Activated T-cell treated with anti-CD3 and anti-CD28 coated beads, Interleukin-2, amount 50 U/mL, for 72 hours (primary cell): ENCODE measurements at places on chromosomes 6 and 20. TPM values are rescaled to one million over a fixed set of nuclear protein-coding genes. Genes with fewer than 3 reads are reported as not detected.

DNA sequence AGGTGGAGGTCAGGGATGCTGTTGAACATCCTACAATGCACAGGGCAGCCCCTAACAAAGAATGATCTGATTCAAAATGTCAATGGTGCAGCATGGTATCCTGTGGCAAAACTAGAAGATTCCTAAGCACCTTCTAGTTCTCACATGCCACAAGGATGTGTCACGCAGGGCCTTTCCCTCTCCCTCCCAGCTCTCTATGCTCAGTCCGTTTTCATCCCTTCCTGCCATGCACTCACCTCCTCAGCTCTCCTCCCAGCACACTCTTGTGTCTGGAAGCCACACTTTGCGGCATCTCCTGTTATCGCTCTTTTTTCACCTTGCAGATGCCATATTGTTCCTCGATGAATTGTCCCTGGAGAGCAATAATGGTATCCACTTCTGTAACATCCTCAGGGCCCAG lies 263.4 kb downstream of the CDC5L start:
- H3K36me3 ChIP-seq = peaks cover 6% of the 10 kb centered on the region
- no peak for DNase-seq
- peaks cover 16% of the 10 kb centered on the region for H3K4me1 ChIP-seq
- H3K27ac ChIP-seq = no peak overlapping the region
- H3K4me3 ChIP-seq = no peak overlapping the region

- H3K4me1 ChIP-seq = no peaks in the 10 kb centered on the region
- H3K27ac ChIP-seq = no peak overlapping the region
- no peak for DNase-seq
- H3K27me3 ChIP-seq = peaks cover 19% of the 10 kb centered on the region
- no peaks in the 10 kb centered on the region for H3K36me3 ChIP-seq
- H3K4me3 ChIP-seq = no peak overlapping the region
Observed at GRCh38 chr6:133939778-133940667, 13.0 kb upstream of the TBPL1 start.

- peaks cover 27% of the 10 kb centered on the region for H3K4me1 ChIP-seq
- DNase-seq = peak; percentile 79
- H3K27me3 ChIP-seq = no peaks in the 10 kb centered on the region
- peak overlapping the region; percentile 61 for H3K4me3 ChIP-seq
Observed at GRCh38 chr6:127420556-127420955, 38.6 kb downstream of the KIAA0408 start.

DNA sequence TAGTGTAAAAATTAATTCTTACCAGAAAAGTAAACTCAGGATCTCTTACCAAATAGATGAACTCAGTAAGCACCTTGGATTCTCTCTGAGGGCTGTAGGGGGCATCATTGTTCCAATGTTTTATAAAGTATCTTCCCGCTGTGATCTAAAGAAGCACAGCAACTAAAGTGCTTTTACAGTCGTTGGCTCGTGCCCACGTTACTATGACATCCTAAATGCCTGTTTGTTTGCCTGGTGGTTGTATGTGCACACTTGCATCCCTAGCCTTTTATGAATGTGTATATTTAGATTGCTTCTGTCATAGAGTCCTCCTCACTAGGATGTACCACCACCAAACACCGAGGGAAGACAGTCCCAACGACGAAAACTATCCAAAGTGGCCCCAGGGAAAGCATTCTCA lies 34.5 kb downstream of the SLX4IP start:
- H3K27me3 ChIP-seq = no peaks in the 10 kb centered on the region
- no peak overlapping the region for H3K27ac ChIP-seq
- peak; percentile 5 for DNase-seq

DNA sequence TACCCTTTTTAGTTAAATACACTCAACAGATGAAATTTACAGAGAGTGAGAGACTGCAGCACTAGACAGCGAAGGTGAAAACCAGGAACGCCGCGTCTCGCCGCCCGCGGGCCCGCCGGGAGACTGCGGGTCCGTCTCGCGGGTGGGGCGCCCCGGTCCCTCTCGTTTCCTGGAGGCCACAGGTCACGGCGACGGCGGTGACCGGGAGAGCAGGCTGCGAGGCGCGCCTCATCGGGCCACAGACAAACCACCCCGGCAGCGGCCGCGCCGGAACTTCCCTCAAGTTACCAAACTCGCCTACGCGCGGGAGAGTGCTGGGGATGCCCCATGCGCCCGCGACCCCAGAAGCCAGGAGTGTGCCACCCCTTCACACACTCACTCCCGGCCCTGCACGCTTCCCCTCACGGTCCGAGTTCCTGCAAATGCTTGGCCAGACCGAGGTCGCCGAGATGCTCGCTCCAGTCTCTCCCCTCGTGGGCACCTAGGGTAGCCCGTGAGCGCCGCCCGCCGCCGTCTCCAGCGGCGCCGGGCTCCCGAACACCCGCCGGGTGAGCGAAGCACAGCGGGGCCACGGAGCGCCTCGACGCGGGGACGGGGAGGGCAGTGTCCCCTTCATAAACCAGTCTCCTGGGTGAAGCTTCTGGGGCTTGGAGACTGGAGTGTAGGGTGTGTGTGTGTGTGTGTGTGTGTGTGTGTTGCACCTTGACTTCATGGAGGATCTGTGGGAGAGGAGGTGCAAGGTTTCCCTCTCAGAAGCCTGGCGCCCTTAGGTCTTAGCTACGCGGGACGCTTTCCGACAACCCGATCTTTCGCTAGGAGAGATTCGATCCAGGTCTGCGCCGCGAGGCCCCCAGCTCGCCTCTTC lies 1.4 kb downstream of the BACH2 start:
- peak; percentile 88 for DNase-seq
- peak overlapping the region; percentile 68 for H3K27ac ChIP-seq
- H3K27me3 ChIP-seq = peaks cover 10% of the 10 kb centered on the region
- H3K36me3 ChIP-seq = peaks cover 34% of the 10 kb centered on the region

DNA sequence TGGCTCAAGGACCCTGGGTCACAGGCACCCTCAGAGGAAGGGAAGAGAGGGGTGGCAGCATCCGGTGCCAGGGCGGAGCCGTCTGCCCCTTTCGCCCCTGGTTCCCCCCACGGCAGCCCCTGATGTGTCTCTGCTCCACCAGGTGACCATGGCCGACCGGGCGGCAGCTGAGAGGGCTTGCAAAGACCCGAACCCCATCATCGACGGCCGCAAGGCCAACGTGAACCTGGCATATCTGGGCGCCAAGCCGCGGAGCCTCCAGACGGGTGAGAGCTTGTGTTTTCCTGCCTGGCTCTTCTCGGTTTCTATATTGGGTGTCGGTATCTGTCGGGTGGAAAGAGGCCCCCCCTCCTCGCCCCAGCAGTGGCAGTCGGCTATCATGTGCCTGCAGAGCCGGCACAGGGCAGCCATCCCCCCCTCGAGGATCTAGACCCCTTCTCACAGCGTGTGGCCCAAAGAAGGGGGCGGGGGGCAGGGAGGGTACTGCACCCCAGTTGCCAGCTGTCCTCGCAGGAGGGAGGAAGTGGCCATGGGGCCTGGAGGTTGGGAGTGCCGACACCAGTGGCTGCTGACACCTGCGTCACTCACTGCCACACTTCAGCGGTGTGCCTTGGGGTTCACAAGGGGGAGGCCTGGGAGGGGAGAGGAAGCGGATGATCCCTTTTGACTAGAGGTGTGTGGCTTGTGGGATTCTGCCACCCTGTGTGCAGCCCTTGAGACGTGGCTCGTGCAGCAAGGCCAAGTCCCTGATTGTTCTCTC lies 1.5 kb downstream of the RBM38 start:
- peaks cover 61% of the 10 kb centered on the region for H3K4me1 ChIP-seq
- peaks cover 14% of the 10 kb centered on the region for H3K36me3 ChIP-seq
- peak; percentile 82 for DNase-seq
- H3K27me3 ChIP-seq = no peaks in the 10 kb centered on the region
- H3K4me3 ChIP-seq = peak overlapping the region; percentile 97

GRCh38 chr6:73368675-73369074 lies 1.0 kb downstream of the OOEP start:
- H3K4me1 ChIP-seq = no peaks in the 10 kb centered on the region
- no peak overlapping the region for H3K27ac ChIP-seq
- H3K27me3 ChIP-seq = no peaks in the 10 kb centered on the region
- no peaks in the 10 kb centered on the region for H3K36me3 ChIP-seq
- H3K4me3 ChIP-seq = no peak overlapping the region

- H3K27me3 ChIP-seq = no peaks in the 10 kb centered on the region
- H3K36me3 ChIP-seq = peaks cover 5% of the 10 kb centered on the region
- DNase-seq = no peak
- H3K4me1 ChIP-seq = peaks cover 48% of the 10 kb centered on the region
- no peak overlapping the region for H3K4me3 ChIP-seq
Observed at GRCh38 chr6:105397987-105398386, 4.9 kb downstream of the PREP start.

GRCh38 chr6:32933661-32934085 lies 7.2 kb downstream of the HLA-DMB start:
- H3K36me3 ChIP-seq = no peaks in the 10 kb centered on the region
- peak; percentile 73 for DNase-seq
- no peaks in the 10 kb centered on the region for H3K4me1 ChIP-seq
- no peak overlapping the region for H3K27ac ChIP-seq
- H3K27me3 ChIP-seq = no peaks in the 10 kb centered on the region

- no peaks in the 10 kb centered on the region for H3K27me3 ChIP-seq
- DNase-seq = no peak
- H3K4me1 ChIP-seq = no peaks in the 10 kb centered on the region
- no peak overlapping the region for H3K4me3 ChIP-seq
Observed at GRCh38 chr6:3309391-3310050, 50.8 kb downstream of the PSMG4 start.

DNA sequence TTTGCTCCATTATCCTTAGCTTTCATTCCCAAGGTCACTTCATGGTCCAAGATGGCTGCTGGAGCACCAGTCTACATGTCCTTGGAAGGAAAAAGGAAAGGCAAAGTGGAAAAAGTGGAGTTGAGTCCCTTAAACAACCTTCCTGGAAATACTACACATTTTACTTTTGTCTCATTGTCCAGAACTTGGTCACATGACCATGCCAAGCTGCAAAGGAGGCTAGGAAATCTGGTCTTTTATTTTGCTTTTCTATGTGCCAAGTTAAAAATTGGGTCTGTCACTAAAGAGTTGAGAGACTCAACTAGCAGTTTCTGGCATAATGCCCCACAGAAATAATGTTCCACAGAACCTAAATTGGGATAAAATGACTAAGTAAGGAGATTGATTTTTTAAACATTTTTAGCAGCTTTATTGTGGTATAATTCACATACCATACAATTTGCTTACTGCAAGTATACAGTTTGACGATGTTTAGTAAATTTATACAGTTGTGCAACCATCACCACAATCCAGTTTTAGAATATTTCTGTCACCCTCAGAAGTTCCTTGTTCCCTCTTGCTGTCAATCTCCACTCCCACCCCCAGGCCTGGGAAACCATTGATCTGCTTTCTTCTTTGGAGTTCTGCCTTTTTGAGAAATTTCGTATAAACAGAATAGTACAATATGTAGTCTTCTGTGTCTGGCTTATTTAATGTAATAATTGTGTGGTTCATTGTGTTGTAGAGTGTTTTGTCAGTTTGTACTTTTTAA lies 5.6 kb upstream of the CHD6 start:
- no peaks in the 10 kb centered on the region for H3K27me3 ChIP-seq
- H3K4me1 ChIP-seq = peaks cover 11% of the 10 kb centered on the region
- DNase-seq = no peak
- H3K36me3 ChIP-seq = no peaks in the 10 kb centered on the region
- H3K27ac ChIP-seq = no peak overlapping the region

DNA sequence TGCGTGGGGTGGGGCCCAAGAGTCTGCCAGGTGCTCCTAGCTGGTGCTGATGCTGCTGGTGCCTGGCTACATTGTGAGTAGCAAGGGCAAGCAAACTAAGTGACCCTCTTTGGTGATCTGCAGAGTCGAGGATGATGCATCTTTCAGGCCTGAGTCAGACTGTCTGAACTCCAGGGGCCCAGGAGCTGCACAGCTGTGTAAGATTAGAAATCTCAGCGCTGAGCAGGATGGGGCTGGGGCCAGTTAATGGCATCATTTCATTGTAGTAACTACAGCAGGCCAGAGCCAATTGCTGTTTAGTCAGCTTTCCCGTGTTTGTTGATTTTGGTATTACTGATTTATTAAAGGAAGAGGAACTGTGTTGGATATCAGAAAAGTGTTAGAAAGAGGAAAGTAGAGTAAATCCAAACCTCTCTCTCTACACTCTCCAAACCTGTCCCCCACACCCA lies 365.2 kb downstream of the PAX1 start:
- no peaks in the 10 kb centered on the region for H3K27me3 ChIP-seq
- no peak for DNase-seq
- H3K36me3 ChIP-seq = no peaks in the 10 kb centered on the region
- H3K4me1 ChIP-seq = no peaks in the 10 kb centered on the region

- H3K36me3 ChIP-seq = peaks cover 3% of the 10 kb centered on the region
- no peaks in the 10 kb centered on the region for H3K27me3 ChIP-seq
- no peak for DNase-seq
- peak overlapping the region; percentile 79 for H3K4me3 ChIP-seq
Observed at GRCh38 chr6:13766201-13766634, 48.1 kb downstream of the MCUR1 start.

EYA2 gene
- 0.12 TPM for total RNA-seq

ZNF341 gene
- total RNA-seq = 3.3 TPM

HLA-DMA gene
- 20.2 TPM for total RNA-seq

FAM162B gene
- not detected for total RNA-seq

UNC5CL gene
- 5.5 TPM for total RNA-seq
